ENCODE measurements at places on chromosomes 5 and 9. TPM values are rescaled to one million over a fixed set of nuclear protein-coding genes. Genes with fewer than 3 reads are reported as not detected.
A peak's percentile ranks its signal among the peaks of the same experiment; 100 is the strongest.

SLC6A19 gene
- total RNA-seq: not detected

PLPP1 gene
- total RNA-seq: 17.0 TPM

NDUFS4 gene
- total RNA-seq: 35.4 TPM

- H3K4me1 ChIP-seq: no peaks in the 10 kb centered on the region
- H3K27me3 ChIP-seq: no peaks in the 10 kb centered on the region
- H3K27ac ChIP-seq: no peak overlapping the region
- H3K36me3 ChIP-seq: no peaks in the 10 kb centered on the region
- no peak overlapping the region for H3K4me3 ChIP-seq
Measured at GRCh38 chr9:94967482-94967881, 241.0 kb downstream of the AOPEP start.

DNA sequence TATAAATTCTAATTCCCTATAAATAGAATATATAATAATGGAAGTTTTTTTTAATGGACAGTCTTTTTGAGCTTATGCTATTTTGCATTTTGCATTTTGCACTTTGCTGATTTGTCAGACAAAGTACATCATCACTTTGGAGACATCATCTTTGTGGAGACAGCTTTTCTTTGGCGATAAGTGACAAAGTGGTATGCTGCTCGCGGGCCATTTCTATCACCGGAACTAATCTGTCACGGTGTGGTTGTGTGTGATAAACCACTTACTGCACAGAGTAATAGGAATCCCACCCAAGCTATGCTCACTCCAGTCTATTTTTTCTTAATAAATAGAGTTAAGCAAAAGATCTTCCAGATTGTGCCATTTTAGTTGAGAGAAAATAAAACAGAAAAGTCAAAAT, 133.1 kb downstream of the MACIR start:
- no peaks in the 10 kb centered on the region for H3K27me3 ChIP-seq
- no peaks in the 10 kb centered on the region for H3K4me1 ChIP-seq
- no peak overlapping the region for H3K27ac ChIP-seq
- no peak for DNase-seq
- no peak overlapping the region for H3K4me3 ChIP-seq

GRCh38 chr9:113991714-113992113, 86.4 kb downstream of the AMBP start:
- H3K4me1 ChIP-seq: peaks cover 31% of the 10 kb centered on the region
- H3K27me3 ChIP-seq: no peaks in the 10 kb centered on the region
- H3K27ac ChIP-seq: no peak overlapping the region
- peak; percentile 52 for DNase-seq
- H3K36me3 ChIP-seq: peaks cover 23% of the 10 kb centered on the region

- H3K27ac ChIP-seq: no peak overlapping the region
- no peaks in the 10 kb centered on the region for H3K4me1 ChIP-seq
- no peak for DNase-seq
- no peak overlapping the region for H3K4me3 ChIP-seq
- H3K36me3 ChIP-seq: no peaks in the 10 kb centered on the region
- no peaks in the 10 kb centered on the region for H3K27me3 ChIP-seq
Measured at GRCh38 chr5:89934069-89934468, 475.5 kb downstream of the CETN3 start.

DNA sequence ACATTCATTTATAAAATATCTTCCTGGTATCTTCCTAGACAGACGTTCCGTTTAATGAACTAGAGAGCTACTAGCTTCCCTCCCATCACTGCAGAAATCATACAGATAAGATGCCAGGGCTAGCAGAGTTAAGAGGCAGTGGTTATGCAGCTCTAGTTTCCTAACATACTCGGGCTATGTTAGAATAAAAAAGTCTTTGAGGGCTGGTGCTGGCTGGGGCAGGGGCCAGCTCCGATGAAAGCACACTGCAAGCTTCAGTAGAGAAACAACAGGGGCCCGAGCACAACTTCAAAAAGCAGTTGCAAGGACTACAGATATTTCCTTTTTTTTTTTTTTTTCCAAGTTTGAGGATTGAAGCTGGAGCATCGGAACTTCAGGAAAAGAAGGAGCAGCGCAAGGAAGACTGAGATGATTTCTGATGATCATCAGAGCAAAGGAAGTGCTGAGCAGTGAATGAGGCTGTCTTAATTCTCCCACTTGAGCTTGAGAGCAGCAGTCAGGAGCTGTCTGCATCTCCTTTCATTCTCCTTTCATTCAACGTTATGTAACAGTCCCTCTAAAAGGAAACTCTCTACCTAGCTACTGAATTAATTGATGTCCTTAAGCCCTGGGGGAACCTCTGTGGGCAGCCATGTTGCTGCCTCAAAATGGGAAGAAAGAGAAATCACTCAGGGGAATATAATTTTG, 47.6 kb upstream of the ADCY2 start:
- H3K27me3 ChIP-seq: no peaks in the 10 kb centered on the region
- H3K27ac ChIP-seq: no peak overlapping the region
- DNase-seq: no peak

DNA sequence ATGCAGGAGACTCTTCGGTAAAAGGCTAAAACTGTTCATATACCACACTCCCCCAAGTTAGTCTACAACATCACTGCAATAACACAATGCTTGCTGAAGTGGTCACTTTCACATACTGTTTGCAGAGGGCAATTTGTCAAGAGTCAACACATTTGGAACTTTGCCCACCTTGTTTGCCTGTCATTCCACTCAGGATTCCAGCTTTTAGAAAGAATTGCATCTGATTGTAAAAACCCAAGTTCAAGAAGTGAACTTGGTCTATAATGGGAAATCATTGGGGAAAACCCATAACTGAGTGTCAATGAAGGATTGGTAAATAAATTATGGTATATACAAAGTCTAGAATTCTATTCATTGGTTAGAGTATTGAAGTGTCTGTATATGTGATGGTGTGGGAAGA, 120.5 kb downstream of the GADD45G start:
- H3K4me1 ChIP-seq: no peaks in the 10 kb centered on the region
- no peaks in the 10 kb centered on the region for H3K36me3 ChIP-seq
- no peak overlapping the region for H3K27ac ChIP-seq
- no peaks in the 10 kb centered on the region for H3K27me3 ChIP-seq

DNA sequence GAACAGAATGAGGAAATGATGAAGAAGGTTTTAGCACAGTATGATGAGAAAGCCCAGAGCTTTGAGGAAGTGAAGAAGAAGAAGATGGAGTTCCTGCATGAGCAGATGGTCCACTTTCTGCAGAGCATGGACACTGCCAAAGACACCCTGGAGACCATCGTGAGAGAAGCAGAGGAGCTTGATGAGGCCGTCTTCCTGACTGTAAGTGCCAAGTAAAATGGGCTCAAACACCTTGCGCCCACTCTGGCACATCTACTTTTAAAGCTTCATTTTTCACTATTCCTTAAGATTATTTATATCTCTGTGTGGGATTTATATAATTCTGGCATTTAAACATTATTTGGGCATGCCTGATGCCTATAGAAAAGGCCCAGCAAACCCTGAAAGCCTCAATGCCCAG, 55.6 kb downstream of the CMYA5 start:
- H3K4me1 ChIP-seq: no peaks in the 10 kb centered on the region
- H3K4me3 ChIP-seq: no peak overlapping the region
- no peak overlapping the region for H3K27ac ChIP-seq
- DNase-seq: no peak

DNA sequence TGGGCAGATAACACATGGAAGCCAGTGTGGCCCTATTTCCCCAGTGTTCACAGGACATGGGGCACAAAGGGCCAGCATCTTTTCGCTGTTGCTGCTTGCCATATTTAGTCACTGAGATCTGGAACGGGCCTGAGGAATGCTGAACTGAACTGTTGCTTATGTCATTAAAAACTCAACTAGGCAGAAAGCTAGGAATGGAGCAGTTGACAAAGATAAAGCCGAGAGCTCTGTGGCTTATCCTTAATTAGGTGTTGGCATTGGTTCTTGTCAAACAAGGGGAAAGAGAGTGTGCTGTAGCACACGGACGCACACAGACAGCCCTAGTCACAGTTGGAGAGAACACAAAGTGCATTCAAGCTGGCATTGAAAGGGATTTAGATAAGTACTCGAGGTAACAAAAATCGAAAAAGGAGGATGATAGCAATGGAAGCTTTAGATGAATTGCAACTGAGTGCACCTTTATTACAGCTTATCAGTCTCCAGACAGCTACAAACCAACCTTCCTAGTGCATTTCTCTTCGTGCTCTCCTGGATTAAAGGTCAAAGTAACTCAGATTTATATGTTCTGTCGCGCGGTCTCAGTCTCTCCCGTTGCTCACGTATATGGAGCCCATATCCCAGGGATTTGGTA, 450.2 kb upstream of the ZNF608 start:
- H3K36me3 ChIP-seq: no peaks in the 10 kb centered on the region
- no peak overlapping the region for H3K4me3 ChIP-seq
- H3K4me1 ChIP-seq: no peaks in the 10 kb centered on the region
- H3K27ac ChIP-seq: no peak overlapping the region
- H3K27me3 ChIP-seq: no peaks in the 10 kb centered on the region

All from spleen (tissue), 13 donors.